ENCODE measurements at places on chromosomes 6 and 20.

GRCh38 chr6:129946439-129947140 lies 71.8 kb upstream of the L3MBTL3 start:
- no peak for DNase-seq

GRCh38 chr20:61835301-61835700 lies 230.4 kb downstream of the TAF4 start:
- DNase-seq, result no peak

- no peak for DNase-seq
Measured at GRCh38 chr20:63690898-63691710, 5.3 kb upstream of the TNFRSF6B start.

- DNase-seq, result no peak
Measured at GRCh38 chr6:56345376-56345995, 98.1 kb upstream of the COL21A1 start.

DNA sequence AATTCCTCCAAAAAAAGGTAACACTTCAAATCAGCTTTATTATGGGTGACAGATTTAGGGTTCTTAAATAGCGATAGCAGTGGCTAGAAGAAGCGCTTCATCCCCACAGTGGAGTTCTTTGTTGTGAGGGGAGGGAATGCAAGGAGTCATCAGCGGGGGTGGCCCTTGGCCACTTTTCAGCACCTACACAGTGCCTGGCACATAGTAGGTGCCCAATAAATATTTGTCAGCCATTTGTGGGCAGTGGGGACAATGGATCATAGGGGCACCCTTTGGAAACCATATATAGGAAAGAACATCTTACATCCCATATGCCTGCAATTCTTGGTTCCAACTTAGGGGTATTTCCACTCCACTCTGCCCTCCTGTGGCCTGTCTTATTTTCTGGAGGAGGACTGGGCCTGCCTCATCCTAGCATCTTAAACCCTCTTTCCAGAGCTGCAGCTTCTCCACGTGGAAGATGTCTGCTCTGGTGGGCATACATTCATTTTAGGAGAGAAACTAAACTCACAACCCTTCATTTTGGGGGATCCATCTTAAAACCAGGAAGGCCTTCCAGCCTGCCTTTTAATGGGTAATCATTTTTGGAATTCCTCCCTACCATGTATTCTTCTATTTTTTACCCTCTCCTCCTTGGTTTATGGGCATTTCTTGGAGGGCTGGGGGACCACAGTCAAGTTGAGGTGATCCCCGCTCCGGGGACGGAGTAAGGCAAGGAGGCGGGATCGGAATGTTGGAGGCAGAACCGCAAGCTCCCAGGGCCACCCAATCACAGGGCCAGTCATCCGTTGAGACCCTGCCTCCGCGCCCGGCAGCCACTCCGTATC lies 2.6 kb upstream of the GPSM3 start:
- peak; percentile 45 for DNase-seq

- no peak for DNase-seq
Measured at GRCh38 chr6:299104-299980, 7.1 kb downstream of the DUSP22 start.

- no peak for DNase-seq
Measured at GRCh38 chr20:39851459-39851858, 837.6 kb downstream of the MAFB start.

GRCh38 chr6:1856381-1856780 lies 246.7 kb downstream of the FOXC1 start:
- no peak for DNase-seq

- DNase-seq, result no peak
Measured at GRCh38 chr20:61119794-61120410, 132.2 kb upstream of the CDH4 start.

DNA sequence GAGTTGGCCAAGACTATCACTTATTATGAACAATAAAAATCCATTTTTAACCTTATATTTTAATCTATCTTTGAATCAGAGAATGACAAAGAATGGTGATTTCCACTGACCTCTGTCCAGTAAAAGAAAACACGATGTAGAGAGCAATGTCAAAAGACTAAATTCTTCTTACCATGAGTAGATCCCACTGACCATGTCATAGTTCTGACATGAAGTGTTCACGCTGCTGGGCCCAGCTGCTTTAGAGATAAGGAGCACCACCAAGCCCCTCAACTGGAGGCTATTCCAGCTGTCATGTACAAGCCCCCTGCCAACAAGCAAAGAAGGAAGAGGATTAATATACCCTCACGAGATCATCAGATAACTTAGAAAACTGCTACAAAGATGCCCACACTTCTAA lies 125.3 kb downstream of the PDSS2 start:
- DNase-seq, result no peak

GRCh38 chr6:39084506-39084905 lies 30.5 kb downstream of the SAYSD1 start:
- no peak for DNase-seq

DNA sequence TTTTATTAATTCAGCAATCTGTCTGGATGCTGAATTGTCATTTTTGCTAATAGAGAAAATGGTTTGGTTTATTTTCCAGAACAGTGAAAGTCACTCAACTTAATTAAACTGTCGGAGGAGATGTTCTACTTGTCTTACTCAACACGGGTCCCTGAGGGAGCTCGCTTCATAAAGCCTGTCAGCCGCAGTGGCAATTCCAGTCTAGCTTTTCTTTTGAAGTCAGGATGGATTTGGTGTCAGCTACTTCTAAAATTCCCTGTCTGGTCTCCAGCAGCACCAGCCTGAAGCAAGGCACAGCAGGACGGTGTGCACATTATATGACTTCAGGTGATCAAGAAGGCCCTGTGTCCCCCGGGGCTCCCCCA lies 261.5 kb downstream of the SLC24A3 start:
- no peak for DNase-seq

DNA sequence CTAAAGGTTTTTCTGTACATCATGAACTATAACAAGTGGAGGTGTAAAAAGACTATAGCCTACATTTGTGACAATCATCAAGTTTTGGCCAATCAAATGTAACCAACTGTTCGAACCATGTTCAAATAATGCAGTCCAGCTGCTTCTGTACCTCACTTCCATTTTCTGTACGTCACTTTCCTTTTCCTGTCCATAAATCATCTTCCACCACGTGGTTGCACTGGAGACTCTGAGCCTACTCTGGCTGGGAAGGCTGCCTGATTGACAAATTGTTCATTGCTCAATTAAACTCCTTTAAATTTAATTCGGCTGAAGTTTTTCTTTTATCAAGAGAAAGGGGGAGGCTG lies 270.4 kb upstream of the JARID2 start:
- DNase-seq, result no peak

GRCh38 chr6:10330515-10330914 lies 84.4 kb downstream of the TFAP2A start:
- DNase-seq, result no peak

DNA sequence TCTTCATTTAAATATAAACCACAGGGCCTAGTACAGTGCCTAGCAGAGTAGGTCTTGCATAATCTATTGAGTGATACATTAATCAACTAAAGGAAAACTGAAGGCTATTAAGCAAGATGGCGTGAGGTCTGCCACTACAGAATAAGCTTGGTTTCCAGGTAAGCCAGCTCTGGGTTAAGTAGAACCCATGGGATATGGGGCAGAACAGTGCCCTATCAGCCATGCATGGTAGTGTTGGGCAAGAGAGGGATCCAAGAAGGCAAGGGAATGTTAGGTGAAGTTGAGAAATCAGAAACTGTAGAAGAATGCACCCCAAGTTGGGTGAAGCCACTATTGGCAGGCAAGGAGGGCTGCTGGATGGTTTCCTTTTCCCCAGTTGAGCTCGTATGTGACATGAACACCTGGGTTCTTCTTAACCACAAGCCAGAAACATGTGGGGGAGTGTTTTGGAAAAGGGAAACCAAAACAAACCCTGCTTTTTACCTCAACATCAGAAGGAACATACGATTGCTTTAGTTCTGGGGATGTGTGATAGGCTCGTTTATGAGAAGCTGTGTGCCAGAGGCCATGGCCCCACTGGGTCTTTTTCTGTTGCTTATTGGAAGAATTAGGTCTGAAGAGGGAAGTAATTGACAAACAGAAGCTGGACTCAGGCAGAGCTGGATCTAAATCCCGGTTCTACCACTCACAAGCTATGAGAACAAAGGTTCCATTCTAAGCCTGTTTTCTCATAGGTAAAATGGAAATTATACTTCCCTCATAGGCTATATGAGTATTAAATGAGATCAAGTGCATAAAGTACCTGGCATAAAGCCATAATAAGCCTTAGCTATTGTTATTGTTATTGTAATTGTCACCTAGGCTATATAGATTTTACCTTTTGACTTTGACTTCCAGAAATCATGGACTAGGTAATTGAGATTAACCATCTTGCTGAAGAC lies 33.5 kb downstream of the NEDD9 start:
- peak; percentile 18 for DNase-seq

- no peak for DNase-seq
Measured at GRCh38 chr6:41326092-41326491, 9.3 kb upstream of the NCR2 start.

GRCh38 chr6:132589454-132589853 lies at the start of gene TAAR5:
TSS of gene TAAR5 (minus strand) at chr6:132589741. CDS start at chr6:132589686, 55 bp downstream.
- DNase-seq, result no peak

- no peak for DNase-seq
Measured at GRCh38 chr20:33499355-33499754, 9.5 kb downstream of the CBFA2T2 start.

- DNase-seq, result no peak
Measured at GRCh38 chr20:51695574-51696303, 72.5 kb downstream of the ATP9A start.

- no peak for DNase-seq
Measured at GRCh38 chr20:36971103-36971502, 19.6 kb upstream of the SAMHD1 start.

GRCh38 chr6:105051941-105052471 lies 95.1 kb downstream of the LIN28B start:
- DNase-seq, result no peak

GRCh38 chr6:31968791-31969711 lies 2.9 kb downstream of the DXO start:
- no peak for DNase-seq

- DNase-seq, result no peak
Measured at GRCh38 chr20:49478266-49478665, 4.2 kb downstream of the KCNB1 start.

DNA sequence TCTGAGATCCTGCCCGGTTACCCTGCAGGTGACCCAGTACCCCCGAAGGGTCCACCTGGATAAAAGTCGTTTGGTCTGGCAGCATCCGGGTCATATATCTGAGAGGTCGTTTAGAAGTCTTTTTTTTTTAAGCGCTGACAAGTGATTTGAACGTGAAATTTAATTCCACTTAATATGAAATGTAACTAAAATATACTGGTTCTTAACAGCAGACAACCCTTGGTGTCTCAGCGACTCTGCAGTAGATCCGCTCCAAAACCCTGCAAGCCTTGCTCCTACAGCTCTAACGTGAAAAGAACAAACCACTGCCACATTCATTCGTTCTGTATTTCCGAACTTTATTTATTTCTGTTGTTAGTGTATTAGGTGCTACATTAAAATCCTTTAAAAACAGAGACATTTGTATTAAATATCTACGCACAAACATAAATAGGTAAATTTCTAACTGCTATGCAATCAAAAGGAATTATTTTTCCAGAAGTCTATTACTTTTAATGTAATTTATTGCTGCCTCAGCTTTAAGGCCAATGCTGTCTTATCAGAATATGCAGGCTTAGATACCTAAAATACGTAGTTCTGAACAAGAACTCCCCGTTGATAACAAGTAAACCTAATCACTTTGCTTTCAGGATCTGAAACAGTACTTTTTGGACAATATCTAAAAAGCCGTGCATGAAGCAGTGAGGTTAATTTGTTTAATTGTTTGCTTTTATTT lies 33.5 kb upstream of the TCF21 start:
- DNase-seq, result no peak

DNA sequence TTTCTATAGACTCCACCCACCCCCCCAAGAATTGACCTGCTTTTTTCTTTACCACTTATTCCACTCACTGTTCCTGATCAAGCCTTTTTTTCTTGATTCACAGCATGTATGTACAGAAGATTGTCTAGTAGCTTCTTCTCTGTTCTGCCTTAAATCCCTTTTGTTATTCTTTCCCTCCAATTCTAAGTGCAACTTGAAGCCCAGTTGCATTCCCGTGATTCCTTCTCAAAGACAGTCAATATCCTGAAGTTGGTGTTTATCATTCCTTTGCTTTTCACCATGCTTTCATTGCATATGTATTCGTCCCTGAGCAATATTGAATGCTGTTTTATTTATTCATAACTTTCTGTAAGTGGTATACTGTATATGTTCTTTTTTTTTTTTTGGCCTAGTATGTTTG lies 21.0 kb downstream of the XRN2 start:
- DNase-seq, result no peak

DNA sequence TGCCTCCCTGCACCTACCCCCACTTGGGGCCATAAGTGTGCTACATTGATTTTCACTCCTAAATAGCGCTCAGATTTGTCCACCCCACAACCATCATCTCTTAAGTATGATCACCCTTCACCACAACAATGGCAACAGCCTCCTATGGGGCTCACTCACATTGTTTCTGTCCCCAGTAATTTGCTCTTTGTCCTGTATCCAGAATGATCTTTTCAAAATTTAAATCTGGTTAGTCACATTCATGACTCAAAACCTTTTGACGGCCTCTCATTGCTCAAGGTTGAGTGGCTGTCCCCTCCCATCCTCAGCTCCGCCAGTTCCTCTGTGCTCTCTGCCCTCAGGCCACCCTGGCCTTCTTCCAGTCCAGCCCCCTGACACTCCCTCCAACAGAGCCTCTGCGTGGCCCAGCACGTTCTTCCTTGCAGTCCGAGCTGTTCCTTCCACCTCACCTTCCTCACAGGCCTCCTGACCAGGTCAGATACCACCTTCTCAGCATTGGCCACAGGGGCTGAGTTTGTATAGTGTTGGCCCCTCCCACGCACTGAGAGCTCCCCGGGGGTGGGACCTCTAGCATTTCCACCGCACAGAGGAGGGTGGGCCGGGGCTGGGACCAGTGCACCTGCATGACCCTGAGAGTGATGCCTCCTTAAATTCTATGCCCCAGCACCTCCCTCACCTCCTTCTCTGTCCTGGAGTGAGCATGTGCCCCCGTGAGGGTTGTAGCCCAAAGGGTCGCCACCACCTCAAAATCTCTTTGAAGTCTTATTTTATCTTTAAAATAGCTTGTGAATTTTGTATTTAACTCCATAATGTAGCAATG lies 2.4 kb upstream of the PPP1R3G start:
- no peak for DNase-seq

GRCh38 chr6:161021998-161022743 lies 30.6 kb downstream of the MAP3K4 start:
- no peak for DNase-seq

- no peak for DNase-seq
Measured at GRCh38 chr6:54621285-54621684, 225.3 kb upstream of the FAM83B start.

DNA sequence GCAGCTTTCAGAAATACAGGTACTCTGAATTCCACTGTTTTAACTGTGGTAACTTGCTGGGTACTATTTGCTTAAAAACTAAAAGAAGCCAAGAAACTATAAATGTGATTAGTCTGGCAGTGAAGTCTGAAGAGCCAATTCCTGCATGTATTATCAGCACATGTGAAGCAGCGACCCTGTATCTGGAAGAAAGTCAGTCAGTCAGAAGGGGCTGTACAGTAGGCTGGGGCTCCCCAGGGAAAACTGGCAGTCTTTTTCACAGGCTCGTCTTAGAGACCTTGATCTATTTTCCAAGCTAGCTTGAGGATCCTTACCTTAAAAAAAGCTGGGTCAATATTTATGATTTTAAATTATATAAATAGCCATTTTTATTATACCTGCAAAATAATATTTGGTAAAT lies 104.9 kb downstream of the PDSS2 start:
- DNase-seq, result no peak

Measured in activated CD4-positive, alpha-beta T cell treated with anti-CD3 and anti-CD28 coated beads, Interleukin-2, Interleukin-4, amounts not matched to agents 100 ng/mL and 50 ng/mL, durations not matched to agents 16 hours and 8 hours (primary cell).